Fibroblast of skin of left biceps (primary cell): ENCODE measurements at places on chromosomes 7 and 10.
A peak's percentile ranks its signal among the peaks of the same experiment; 100 is the strongest.

DNA sequence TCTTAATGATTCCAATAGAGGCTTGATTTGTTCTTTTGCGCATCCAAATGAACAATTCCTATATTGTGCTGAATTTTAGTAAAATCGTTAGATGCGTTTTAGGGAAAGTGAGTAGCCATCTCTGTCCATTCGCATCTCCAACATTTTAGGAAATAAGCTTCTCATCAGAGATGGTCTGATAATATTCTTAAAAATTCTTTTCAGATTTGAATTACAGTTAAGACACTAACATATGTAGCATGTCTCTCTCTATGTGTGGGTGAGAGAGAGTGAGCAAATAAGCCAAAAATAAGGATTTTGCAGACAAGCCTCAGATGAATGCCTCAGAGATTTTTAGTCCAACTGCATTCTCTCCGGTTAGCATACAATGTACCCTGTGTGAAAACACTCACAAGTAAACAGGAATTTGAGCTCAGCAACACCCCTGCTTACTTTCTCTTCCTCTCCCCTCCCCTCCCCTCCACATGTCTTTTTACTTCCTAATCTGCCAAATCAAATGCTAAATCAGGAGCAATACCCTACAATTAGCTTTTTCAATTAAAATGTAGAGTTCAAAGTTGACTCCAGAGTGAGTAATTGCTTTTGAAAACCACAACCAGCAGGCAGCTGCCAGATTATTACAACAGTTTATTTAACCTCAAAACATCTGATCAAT, 354.4 kb downstream of the CRPPA start:
- no peak for DNase-seq

DNA sequence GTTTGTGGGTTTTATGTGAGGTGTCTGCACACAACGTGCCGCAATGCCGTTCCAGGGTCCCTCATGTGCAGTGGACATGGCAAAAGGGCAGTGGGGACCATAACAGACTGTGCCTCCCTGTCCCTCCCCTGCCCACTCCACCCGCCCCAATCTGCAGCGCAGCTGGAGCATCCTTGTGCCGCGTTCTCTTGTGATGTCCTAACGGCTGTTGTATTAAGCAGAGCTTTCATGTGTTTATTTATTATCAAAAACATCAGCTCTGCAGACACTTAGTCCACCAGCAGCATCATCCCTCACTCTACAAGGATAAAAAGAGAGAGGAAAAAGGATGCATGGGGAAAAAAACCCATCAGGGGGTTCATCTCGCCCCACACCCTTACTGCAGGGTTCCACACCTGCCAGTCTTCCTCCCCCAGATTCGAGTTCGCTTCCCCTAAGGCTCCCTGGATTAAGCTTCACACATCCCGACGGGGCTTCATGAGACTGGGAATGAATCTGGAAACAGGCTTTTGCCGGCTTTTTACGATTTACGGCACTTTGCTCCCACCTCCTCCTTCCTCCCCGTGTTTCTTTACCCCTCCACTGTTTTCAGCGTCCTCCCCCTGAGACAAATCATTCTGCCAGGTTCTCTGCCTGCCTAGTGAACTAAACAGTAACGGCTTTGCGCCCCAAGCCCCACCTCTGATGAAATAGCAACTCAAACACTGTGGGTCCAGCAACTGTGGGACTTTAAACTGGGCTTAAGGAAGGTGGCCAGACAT, 301.4 kb downstream of the CAMK1D start:
- DNase-seq: no peak

- DNase-seq: no peak
These were observed 172.2 kb downstream of the SLIT1 start for GRCh38 chr10:97013568-97013967.

DNA sequence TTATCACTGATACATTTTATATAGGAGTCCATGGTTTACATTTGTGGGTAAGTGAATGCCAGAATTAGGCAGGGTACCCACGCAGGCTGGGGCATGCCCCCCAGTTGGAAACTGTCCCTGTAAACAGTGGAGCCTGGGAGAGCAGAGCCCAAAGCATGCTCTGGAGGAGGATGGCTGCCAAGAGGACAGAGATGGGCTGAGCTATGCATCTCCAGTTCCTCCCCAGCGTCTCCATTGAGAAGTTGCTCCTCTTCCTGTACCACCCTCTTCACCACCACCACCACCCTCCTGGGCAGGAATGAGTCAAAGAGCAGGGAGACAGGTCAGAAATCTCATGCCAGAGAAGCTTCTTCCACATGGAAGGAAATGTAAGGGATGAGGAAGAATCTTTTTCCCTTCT, 67.7 kb upstream of the KMT2E start:
- DNase-seq: no peak

- no peak for DNase-seq
These were observed 38.4 kb downstream of the IL2RA start for GRCh38 chr10:6023661-6024333.

DNA sequence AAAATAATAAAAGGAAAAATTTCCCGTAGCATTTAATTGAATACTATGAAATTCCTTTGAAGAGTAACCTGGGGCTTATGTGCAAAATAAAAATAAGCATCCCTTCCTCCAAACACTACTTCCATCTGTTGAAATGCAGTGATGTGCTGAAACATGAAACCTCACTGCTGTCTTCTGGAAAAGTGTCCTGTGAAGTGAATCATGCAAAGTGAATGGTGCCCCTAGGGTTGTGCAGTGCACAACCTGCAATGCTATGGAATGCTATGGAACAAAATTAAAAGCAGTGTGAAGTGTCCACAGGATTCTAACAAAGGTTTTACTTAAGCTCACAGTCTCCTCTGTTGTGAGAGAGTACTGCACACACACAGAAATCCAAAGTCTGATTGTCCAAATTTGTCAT, 480.9 kb downstream of the ETV1 start:
- DNase-seq: no peak

- no peak for DNase-seq
These were observed 950.8 kb upstream of the C7orf33 start for GRCh38 chr7:147639751-147640150.

DNA sequence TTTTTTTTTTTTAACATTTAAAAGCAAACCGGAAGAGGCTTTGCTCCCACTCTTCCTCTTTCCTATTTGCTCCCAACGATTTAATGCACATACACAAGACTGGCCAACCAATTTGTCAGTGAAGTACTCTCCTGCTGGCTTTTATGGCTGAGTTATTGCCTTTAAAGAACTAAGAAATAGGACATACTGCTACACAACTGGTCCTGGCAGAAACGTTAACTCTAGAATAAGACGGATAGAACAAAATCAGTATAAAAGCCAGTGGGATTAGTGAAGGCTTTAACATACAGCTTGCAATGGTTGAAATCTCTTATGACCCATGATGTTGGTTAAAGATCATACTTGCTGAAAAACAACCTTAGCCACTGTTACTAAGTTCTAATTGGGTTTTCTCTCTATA, 47.2 kb downstream of the PDE1C start:
- DNase-seq: no peak

- no peak for DNase-seq
These were observed 8.3 kb downstream of the AEBP1 start for GRCh38 chr7:44112231-44112996.

DNA sequence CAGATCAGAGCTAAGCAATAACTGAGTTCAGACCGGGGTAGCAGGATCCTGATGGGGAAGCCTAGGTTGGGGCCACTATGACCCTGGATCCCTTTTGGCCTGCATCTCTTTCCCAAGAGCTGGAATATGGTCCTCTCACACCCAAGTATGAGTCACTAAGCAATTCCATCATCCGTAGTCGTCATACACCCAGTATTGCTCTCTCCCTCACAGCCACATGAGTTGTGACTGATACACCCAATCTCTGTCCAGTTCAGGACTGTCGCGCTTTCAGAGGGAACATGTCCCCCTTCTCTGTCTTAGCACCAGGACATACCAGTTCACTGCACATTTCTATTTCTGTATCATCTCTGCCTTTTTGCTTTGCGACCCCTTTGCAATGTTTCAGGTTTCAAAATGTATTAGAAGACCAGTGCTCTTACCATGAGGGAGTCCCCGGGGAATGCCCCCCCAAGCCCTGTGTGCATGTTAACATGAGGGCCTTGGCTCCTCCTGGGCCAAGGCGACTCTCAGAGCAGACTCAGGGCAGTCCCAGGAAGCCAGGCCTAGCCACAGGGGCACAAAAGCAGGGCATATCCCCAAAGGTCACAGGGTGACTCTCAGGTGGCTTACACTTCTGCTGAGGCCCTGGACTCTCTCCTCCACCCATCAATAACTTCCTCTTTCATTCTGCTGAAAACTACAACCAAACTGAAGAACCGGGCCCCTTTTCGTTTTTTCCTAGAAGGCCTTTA, 75.3 kb upstream of the SAMD8 start:
- no peak for DNase-seq

- DNase-seq: no peak
These were observed 183.0 kb downstream of the ARID5B start for GRCh38 chr10:62084451-62084850.

DNA sequence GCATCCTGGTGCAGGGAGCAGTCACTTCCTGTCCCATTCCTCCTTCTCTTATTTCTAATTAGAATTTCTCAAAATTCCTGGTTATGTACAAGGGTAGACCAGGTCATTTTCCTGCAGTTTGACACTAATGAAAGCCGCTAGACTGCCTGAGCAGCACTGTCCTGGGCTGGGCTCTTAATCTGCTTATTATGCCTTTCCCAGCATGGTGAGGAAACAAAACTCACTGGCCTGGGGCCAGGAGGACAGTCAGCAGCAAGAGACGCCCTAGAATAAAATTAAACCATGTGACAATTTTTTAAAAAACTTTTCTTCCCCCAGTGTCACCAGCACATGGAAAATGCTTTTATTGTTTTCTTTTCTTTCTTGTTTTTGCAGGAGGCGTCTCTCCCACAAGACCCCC, 647.5 kb downstream of the TYW1 start:
- DNase-seq: no peak

DNA sequence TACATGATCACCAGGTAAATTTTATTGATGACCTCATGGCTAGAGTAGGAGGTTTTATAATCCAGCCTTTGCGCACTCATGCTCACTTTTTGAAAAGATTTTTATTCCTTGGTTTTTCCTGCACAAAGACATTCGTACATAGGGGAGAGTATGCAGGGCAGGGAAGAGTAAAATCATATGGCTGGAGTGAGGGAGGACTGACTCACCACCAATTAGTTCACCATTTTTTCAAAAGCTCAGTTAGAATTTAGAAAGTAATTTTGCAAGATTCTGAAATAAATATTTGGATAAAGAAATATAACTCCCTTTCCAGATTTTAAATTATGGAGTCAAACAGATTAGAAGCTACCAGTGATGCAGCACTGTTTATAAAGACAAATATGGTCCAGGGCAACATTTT, 111.9 kb downstream of the SEMA3D start:
- DNase-seq: no peak

GRCh38 chr10:79358811-79359210, 11.5 kb downstream of the PPIF start:
- DNase-seq: no peak

DNA sequence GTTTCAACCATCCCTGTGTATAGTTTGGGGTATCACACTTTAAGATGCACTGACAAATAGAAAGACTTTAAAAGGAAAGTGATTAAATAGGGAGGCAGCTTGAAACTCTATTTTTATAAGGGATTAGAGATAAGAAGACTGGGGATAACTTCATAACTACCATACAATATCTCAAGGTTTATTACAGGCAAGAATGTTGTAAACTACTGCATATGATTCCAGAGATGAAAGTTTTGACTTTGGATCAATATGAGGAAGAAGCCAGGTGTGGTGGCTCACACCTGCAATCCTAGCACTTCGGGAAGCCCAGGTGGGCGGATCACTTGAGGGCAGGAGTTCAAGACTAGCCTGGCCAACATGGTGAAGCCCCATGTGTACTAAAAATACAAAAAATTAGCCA, 96.1 kb downstream of the DNAJC1 start:
- DNase-seq: no peak

- peak; percentile 81 for DNase-seq
These were observed 33.5 kb downstream of the REEP3 start for GRCh38 chr10:63554657-63555056.

DNA sequence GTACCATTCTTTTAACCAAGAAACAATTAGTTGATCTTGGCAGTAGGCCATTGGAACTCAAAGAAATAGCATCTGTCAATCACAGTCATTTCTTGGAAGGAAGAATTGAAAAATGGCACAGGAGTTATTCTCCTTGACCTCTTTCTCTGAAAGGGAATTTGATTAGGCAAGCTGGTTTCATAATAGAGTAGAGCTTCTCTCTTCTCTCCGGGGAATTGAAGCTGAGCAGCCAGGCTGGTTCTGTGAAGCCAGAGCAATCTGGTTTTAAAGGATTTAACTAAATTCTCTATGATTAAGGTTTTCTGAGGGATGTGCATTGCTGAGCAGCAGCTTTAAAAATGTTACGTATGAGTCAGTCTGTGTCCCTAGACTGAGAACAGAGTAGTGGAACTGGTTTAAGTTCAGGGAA, 70.2 kb downstream of the AHCYL2 start:
- DNase-seq: peak; percentile 59

DNA sequence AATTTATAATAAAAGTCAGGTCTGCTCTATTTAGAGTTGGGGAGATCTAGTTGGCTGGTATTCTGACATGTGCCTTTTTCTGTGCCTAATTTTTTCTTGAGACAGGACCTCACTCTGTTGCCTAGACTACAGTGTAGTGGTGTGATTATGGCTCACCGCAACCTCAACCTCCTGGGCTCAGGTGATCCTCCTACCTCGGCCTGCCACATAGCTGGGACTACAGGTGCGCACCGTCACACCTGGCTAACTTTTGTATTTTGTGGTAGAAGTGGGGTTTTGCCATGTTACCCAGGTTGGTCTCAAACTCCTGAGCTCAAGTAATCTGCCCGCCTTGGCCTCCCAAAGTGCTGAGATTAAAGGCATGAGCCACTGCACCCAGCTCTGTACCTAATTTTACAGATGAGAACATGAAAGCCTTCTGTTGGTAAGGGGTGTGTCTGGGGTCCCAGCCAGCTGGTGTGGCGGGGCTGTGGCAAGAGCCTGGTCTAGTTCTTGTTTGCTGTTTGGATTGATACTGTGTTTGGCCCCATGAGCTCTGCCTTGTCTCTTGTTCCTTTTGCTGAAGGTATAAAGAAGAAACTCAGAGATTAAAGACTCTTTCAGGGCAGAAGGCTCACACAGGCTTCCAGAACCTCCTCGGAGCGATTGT, 31.4 kb downstream of the POR start:
- DNase-seq: no peak

- DNase-seq: no peak
These were observed 270.6 kb upstream of the PHF14 start for GRCh38 chr7:10703059-10703458.

DNA sequence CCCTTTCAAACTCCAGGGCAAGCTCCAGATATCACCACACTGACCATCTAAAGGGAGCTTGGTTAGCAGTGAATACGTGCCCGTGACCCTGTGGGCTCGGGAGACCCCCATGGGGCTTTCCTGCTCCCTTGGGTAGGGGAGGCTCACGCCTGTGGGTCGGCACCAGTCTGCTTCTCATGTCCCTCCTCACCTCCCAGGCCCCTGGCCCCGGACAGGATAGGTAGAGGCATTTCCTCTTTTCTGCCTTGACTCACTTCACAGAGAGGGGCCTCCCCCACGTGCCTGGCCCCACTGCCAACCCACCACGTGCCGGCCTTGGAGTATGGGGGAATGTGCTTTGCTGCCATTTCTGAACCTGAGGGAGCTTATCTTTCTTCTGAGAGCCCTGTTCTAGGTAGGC, 131.3 kb upstream of the FAM20C start:
- DNase-seq: no peak

GRCh38 chr7:131616487-131617200, 60.2 kb upstream of the PODXL start:
- DNase-seq: no peak
